ENCODE measurements at places on chromosomes 13 and 19. TPM values are rescaled to one million over a fixed set of nuclear protein-coding genes. Genes with fewer than 3 reads are reported as not detected.

- peak; percentile 78 for DNase-seq
- peak overlapping the region; percentile 52 for H3K4me3 ChIP-seq
- no peaks in the 10 kb centered on the region for H3K36me3 ChIP-seq
- H3K27ac ChIP-seq = peak overlapping the region; percentile 83
- no peaks in the 10 kb centered on the region for H3K27me3 ChIP-seq
Measured at GRCh38 chr19:4391701-4392483, 8.5 kb downstream of the SH3GL1 start.

GRCh38 chr13:20395061-20395916, 130.4 kb downstream of the CRYL1 start:
- DNase-seq = peak; percentile 14
- H3K4me3 ChIP-seq = no peak overlapping the region
- H3K27me3 ChIP-seq = no peaks in the 10 kb centered on the region
- no peak overlapping the region for H3K27ac ChIP-seq
- H3K36me3 ChIP-seq = no peaks in the 10 kb centered on the region

- H3K27ac ChIP-seq = no peak overlapping the region
- H3K27me3 ChIP-seq = no peaks in the 10 kb centered on the region
- no peaks in the 10 kb centered on the region for H3K4me1 ChIP-seq
- no peak overlapping the region for H3K4me3 ChIP-seq
Measured at GRCh38 chr13:86992251-86992650, 678.9 kb upstream of the SLITRK5 start.

GRCh38 chr13:23705583-23705982, 135.4 kb downstream of the TNFRSF19 start:
- H3K27ac ChIP-seq = no peak overlapping the region
- DNase-seq = peak; percentile 40
- H3K36me3 ChIP-seq = no peaks in the 10 kb centered on the region
- H3K4me3 ChIP-seq = no peak overlapping the region
- no peaks in the 10 kb centered on the region for H3K27me3 ChIP-seq
- H3K4me1 ChIP-seq = peaks cover 7% of the 10 kb centered on the region

DNA sequence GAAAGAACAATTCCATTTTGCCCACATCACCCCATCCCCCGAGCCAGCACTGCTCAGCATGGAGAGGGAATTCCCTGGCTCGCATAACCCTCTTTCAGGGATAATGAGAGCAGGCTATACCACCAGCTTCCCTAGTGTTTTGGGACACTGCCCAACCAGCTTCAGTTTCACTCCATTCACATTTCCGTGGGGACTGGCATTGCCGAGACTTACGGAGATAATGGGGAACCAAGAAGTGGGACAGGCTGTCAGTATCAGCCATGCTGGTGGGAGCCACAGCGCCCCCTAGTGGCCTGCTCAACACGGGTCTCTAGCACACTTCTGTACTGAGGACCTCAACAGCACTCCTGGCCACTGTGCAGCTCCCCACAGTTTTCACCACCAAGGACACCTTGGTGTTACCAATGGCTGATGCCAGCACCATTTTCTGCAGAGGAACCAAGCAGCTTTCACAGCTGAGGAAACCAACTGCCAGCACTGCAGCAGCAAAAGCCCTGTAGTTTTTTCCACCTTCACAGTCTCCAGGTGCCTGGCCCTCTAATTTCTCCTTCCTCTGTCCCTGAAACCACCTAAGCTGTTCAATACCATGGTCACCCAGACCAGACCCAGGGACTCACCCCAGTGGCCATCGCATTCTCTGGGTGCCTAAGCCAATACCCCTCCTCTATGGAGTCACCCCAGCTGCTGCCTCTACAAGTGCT, 23.7 kb downstream of the SLC6A16 start:
- DNase-seq = peak; percentile 60
- H3K27ac ChIP-seq = no peak overlapping the region
- no peaks in the 10 kb centered on the region for H3K36me3 ChIP-seq
- peak overlapping the region; percentile 52 for H3K4me3 ChIP-seq
- H3K4me1 ChIP-seq = no peaks in the 10 kb centered on the region

Gene VSTM1
- total RNA-seq = not detected

GRCh38 chr13:25295701-25296100, 5.7 kb upstream of the NUP58 start:
- H3K4me1 ChIP-seq = no peaks in the 10 kb centered on the region
- DNase-seq = no peak
- 0 out of 2 replicates have a peak, but pooled peaks cover 7% of the 10 kb centered on the region for H3K27me3 ChIP-seq
- no peaks in the 10 kb centered on the region for H3K36me3 ChIP-seq
- H3K27ac ChIP-seq = no peak overlapping the region
- H3K4me3 ChIP-seq = no peak overlapping the region

DNA sequence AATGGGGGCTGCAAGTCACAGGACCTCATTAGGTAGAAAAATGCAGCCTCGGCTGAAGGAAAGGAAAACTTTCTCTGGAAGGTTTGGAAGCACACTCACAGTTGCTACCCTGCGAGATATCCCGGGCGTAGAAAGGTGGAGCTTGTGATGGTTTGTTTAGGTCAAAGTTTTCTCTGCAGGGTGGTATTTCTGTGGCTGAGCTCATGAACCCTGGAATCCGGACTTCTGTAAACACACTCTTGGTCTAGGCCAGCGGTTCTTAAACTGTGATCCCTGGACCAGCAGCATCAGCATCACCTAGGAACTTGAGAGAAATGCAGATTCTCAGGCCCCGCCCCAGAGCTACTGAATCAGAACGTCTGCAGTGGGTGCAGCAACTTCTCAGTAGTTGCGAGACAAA, 3.3 kb upstream of the SLC15A1 start:
- H3K4me3 ChIP-seq = no peak overlapping the region
- DNase-seq = no peak
- no peak overlapping the region for H3K27ac ChIP-seq
- no peaks in the 10 kb centered on the region for H3K36me3 ChIP-seq
- no peaks in the 10 kb centered on the region for H3K4me1 ChIP-seq

Gene ZNF230
- 1.9 TPM for total RNA-seq

DNA sequence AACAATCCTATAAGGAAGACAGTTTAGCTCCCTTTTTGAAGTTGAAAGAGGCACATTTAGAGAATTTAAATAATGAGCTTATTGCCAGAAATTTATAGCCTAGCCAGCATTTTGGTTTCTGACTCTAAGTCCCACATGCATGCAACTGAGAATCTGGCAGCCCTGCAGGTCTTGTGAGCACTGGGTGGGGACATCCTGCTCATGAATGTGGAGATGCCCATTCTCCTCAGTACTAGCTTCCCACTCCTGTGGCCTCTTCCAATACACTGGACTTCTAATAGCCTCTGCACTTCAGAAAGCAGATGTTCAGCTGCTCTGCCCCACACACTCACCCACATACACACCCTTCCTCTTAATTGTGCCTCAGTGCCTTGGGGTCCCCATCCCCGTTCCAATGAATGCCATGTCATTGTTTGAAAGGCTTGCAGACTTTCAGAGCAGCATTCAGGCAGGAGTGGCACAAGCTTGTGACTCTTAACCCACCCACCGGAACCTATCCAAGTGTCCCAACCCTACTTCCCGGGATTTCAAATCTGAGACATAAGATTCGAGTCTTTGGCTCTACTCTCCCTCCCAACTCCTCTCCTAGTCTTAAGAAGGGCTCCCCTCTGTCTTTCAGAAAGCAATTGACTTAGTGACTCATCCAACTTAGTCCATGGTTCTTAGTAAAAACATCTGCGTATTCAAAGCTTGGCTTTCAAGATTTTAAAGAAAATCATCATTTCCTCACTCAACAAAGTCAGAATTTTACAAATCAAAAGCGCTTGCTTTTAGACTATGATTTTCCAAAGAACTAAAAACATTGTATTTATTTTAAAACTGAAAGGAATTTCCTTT, 80.0 kb upstream of the FREM2 start:
- no peak overlapping the region for H3K4me3 ChIP-seq
- peak; percentile 15 for DNase-seq
- no peaks in the 10 kb centered on the region for H3K4me1 ChIP-seq
- H3K36me3 ChIP-seq = no peaks in the 10 kb centered on the region
- H3K27ac ChIP-seq = no peak overlapping the region

DNA sequence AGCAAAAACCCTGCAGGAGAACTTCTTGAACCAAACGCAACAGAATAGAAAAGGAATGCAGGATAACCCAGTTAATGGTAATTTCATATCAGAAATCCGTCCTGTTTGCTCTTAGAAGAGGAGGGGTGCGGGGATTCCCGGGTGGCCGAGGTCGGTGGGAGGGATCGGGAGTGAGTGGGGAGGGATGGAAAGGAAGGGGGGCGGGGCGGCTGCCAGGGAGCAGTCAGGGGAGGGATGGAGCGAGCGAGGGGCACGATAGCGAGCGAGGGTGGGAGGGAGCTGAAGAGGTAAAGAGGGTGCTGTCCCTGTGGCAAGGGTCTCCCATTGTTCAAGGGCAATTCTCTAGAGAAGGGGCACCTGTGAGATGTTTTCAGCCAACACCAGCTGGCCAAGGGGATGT, 26.5 kb downstream of the CD177 start:
- H3K27me3 ChIP-seq = peaks cover 19% of the 10 kb centered on the region
- H3K4me3 ChIP-seq = no peak overlapping the region
- no peak for DNase-seq
- H3K27ac ChIP-seq = no peak overlapping the region

Gene CLIP3
- total RNA-seq = 10.9 TPM

GRCh38 chr13:110168999-110169933, 137.7 kb downstream of the COL4A1 start:
- H3K36me3 ChIP-seq = peaks cover 20% of the 10 kb centered on the region
- no peaks in the 10 kb centered on the region for H3K27me3 ChIP-seq
- DNase-seq = no peak
- no peaks in the 10 kb centered on the region for H3K4me1 ChIP-seq

DNA sequence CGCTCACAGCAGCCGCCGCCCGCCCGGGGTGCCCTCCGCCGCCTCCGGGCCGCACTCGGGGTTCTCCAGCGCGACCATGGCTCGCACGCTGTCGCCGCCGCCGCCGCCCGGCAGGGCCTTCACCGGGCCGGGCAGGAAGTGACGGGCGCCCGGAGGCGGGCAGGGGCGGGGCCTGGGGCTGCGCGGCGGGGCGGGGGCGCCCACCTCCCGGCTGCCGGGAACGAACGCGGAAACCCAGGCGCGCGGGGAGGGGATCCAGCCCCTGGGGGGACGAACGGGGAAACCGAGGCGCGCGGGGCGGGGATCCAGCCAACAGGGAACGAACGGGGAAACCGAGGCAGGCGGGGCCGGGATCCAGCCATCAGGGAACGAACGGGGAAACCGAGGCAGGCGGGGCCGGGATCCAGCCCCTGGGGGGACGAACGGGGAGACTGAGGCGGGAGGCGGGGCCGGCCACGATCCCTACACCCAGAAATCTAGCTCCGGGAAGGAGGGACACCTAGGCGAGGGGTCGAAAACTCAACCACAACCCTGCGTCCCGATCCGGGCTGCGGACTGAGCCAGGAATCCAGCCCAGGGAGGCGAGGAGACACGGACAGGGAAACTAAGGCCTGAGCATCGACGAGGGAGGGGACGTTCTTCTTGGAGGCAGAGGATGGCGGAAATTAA, at the start of gene R3HDM4:
Gene R3HDM4 (minus strand): TSS at position 140 of the 669 bp plus-strand sequence. CDS start 62 bp downstream, at position 78.
- H3K4me3 ChIP-seq = peak within 1 kb of the TSS; percentile 99
- H3K36me3 ChIP-seq = no peaks in the 10 kb centered on the region
- H3K4me1 ChIP-seq = 0 out of 2 replicates have a peak, but pooled peaks cover 3% of the 10 kb centered on the region
- peaks cover 10% of the 10 kb centered on the region for H3K27me3 ChIP-seq
- H3K27ac ChIP-seq = peak within 1 kb of the TSS; percentile 48
